ENCODE measurements at places on chromosomes 11 and 22.

GRCh38 chr11:57332694-57333440, 2.8 kb downstream of the SSRP1 start:
- no peak for DNase-seq

- DNase-seq, result no peak
Observed at GRCh38 chr11:96885912-96886311, 496.1 kb downstream of the JRKL start.

GRCh38 chr11:12746593-12747097, 72.4 kb downstream of the TEAD1 start:
- DNase-seq, result peak; percentile 79

DNA sequence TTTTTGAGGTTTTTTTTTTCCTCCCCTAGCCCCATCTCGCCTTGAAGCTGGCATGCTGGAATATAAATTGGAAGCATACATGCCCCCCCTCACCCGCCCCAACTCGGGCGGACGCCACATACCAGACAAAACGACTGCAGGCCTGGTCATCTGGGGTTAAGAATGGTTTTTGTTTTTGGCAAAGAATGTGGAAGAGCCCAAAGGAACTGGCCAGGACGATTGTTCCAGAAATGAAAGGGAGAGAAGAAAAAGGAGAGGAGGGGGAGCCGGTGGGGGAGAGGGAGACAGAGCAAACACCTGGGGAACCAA, 25.0 kb downstream of the MN1 start:
- no peak for DNase-seq

GRCh38 chr22:17789379-17790200, 15.3 kb upstream of the BID start:
- DNase-seq, result no peak

DNA sequence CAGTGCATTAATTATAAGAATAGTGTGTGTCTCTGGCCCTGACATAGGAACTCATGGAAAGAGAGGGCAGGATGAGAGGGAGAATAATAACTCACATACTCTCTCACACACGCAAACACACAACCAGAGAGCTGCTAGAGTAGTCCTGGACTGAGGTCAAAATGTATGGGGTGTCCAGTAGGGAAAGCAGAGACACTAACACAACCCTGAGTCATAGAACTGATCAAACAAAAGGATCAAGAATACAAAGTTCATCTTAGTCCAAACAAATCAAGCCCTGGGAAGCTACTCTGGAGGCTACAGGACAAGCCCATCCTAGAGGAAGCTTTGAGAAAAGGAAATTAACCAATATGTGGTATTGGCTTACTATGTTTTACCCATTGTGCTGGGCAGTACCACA, 178.5 kb upstream of the GUCY1A2 start:
- no peak for DNase-seq

DNA sequence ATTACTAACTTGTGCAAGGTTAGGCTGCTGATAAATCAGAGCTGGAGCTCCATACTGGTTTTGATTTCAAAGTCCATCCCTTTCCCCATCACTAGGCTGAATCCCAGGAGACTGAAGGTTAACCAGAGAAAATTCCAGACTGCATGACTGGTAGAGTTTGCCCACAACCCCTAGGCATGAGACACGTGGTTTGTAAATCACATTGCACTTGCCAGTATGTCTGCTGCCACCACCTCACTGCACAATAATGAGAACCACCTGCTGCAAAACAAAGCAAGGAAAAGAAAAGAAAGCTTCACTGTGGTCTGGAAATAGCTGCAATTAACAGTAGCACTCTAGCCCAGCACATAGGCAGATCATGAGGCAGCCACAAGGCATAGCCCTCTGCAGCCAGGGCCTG, 67.6 kb upstream of the NTM start:
- no peak for DNase-seq

- DNase-seq, result no peak
Observed at GRCh38 chr11:69950120-69950519, 128.0 kb upstream of the ANO1 start.

DNA sequence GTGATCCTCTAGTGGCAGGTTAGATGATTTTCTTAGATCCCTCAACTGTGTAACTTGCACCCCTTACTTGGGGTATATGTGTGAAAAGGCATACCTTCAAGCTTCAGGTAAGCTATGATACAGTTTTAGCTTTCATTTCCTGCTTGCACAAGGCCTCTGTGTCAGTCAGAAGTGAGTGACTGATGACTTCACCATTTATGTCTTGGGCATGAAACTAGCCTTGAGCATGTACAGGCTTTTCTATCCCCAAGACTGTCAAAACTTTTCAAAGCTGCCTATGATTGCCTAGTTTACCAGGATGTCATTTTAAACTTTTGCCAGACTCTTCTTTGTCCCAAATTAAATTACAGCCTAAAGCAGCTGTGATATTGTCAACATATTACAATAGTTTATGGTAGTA, 286.1 kb upstream of the CNTN5 start:
- DNase-seq, result no peak

GRCh38 chr11:2527621-2528291, 82.9 kb downstream of the KCNQ1 start:
- DNase-seq, result no peak

DNA sequence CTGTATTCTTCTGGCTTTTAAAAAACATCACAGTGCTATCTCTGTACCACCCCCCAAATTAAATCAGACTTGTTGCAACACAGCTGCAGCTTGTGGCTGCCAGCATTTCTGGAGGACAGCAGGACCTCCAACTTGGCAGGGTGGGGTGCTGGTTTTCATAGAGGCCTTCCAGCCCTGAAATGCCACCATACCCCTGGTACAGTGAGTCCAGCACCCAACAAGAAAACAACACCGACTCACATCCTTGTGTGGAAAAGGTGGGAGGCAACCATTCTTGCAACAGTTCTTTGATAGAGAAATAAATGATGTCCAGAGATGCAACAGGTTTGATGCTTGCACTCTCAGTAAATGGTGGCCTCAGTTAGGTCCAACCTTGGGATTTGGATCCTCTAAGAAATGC, 96.0 kb downstream of the ABTB2 start:
- DNase-seq, result no peak

- no peak for DNase-seq
Observed at GRCh38 chr22:46959369-46959768, 196.9 kb downstream of the TBC1D22A start.

DNA sequence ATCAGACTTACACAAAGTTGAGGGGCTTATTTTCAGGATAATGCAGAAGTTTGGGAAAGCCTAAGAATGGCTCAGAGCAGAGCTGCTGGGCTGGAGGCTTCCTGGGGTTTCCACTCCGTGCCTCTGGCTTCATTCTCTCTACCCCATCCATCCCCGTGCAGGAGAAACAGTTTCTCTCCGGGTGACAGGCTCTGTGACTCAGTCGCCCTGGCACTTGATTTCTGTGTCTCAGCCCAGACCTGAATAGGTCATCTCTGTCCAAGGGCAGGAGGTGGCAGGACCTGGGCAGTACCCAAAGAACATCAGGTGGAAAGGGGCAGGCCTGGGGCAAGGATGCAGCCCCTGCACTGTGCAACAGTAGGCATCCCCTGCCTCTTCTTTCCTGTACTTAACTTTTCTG, 38.4 kb upstream of the RTL6 start:
- DNase-seq, result no peak

DNA sequence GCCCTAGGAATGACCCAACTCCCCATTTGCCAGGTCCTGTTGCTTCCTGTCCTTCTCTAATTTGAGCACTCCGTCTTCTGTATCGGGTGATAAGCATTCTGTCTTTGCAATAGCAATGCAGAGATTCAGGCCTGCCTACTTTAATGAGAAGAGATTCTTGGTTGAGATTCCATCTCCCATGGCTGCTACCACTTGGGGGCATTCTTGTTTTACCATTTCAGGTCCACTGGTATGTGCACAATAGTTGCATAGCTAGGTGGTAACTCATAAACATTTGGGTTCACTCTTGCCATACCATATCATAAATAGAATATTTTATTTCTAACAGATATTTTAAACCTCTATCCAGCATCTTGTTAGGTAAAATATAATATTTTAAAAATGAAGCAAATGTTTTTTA, 34.4 kb upstream of the CALCB start:
- DNase-seq, result no peak

DNA sequence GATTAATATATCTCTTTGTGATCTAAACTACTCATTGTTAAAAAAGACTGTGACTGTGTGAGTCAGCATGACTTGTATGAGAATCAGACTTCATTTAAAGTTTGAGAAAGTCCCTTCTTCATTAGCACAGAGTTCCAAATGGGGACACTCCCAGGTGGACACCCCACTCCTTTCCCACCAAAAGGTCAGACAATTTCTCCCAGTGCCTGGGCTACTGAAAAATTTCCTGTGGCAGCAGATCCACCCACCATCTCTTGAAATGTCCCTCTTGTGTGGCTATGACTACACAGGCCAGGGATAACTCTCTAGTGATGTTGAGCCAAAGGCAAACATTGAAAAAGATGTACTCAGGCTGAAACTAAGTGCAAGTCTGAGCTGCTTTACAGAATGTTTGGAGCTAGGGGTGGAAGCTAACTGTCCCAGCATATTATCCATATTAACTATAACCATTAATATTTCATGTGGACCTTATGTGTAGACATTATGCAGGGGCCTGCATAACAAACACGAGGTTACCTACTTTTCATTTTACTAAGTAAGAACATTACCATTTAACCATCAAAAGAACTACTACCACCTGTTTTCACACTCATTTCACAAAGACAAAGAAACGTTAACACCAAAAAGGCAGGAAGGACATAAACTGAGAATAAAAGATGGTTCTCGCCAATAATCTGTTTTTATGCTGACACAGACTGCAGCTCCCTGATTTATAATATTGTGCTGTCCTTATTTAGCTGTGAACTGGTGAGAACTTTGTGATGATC, 44.8 kb downstream of the MMP20 start:
- no peak for DNase-seq

DNA sequence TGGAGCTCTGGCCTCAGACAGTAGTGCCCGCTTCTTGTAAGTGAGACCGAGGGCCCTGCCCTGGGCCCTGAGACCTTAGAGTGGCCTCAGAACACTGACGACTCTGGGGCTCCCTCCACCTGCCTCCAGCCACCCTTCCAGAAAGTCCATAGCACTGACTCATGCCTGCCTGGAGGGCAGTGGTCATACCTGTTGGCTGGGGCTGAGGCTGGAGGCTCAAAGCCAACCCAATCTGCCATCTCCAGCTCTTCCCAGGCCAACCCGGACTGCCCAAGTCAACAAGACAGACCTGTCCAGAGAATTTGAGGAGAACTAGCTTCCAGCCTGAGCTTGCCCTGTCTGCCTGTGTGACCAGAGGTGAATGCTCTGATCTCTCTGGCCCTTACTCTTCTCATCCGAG, 66.9 kb upstream of the TTLL12 start:
- DNase-seq, result no peak

DNA sequence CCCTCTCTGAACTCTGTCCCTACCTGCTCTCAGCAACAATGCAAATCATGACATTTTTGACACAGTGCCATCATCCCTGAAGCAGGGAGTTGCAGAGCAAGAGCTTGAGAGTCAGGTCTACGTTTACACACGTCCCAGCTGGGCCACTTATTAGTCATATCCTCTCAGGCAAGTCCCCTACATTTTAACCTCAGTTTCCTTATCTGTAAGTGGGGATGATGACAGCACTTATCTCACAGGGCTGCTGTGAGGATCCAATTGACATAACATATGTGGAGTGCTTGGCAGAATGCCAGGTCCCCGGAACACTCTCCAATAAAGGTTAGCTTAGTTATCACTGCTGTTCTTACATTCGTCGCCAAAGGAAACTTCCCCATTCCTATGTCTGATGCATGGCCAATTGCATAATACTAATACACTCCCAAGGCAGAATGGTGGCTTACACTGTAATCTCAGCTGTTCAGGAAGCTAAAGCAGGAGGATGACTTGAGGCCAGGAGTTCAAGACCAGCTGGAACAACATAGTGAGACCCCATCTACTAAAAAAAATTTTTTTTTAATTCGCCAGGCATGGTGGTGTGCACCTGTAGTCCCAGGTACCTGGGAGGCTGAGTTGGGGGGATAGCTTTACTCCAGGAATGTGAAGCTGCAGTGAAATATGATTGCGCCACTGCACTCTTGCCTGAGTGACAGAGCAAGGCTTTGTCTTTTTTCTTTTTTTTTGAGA, 16.6 kb downstream of the ASCC2 start:
- DNase-seq, result peak; percentile 78

DNA sequence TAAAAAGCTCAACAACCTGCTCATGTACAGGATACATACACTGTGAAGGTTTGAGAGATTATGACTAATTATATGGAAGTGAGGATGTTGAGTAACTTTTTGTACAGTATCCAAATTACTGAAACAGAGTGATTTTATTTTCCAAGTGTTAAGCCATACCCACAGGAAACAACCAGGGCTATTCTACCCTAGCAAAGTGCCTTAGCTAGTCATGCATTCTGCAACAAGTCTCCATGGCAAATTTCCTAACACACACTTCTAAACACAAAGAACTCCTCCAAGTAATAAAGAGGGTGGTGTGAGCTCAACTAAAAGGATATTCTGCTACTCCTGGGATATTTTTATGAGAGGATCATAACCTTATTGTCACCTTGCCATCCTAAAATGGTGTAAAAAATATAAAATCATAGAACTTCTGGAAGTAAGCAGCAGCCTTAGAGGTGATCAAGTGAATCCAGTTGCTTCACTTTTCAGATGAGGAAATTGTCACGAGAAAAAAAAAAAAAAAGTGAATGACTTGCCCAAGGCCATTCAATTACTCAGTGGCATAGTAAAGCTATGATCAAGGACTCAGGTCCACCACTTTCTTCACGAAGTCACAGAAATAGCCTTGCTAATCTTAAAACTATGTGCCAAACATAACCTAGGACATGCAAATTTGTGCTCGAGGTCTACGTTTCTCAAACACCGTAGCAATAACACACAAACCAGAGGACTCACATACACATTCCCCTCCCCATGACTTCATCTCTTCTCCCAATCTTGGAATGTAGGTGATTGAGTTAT, 4.2 kb downstream of the LGR4 start:
- no peak for DNase-seq
